Left lung (tissue), 14 donors: ENCODE measurements at places on chromosomes 5 and 9. TPM values are rescaled to one million over a fixed set of nuclear protein-coding genes. Genes with fewer than 3 reads are reported as not detected.

TXNDC8 gene
- total RNA-seq = not detected

NMRK1 gene
- 29.1 TPM for total RNA-seq

SAXO1 gene
- not detected for total RNA-seq

TEK gene
- 20.3 TPM for total RNA-seq
